HT-29 (cell line): ENCODE measurements at places on chromosomes 3 and 15. TPM values are rescaled to one million over a fixed set of nuclear protein-coding genes. Genes with fewer than 3 reads are reported as not detected.

The SPTBN5 gene
- 1.6 and 2.0 TPM in 2 replicates for total RNA-seq

The P2RY14 gene
- not detected in 2 replicates for total RNA-seq

The ATP13A4 gene
- 0.23 TPM in 2 replicates for total RNA-seq

The GOLGA8J gene
- not detected in 2 replicates for total RNA-seq

The PP2D1 gene
- not detected in 2 replicates for total RNA-seq

The PIK3CA gene
- 5.0 and 7.4 TPM in 2 replicates for total RNA-seq

The PLEKHO2 gene
- total RNA-seq: 6.4 and 8.1 TPM in 2 replicates

The OR5K2 gene
- not detected in 2 replicates for total RNA-seq

The RLBP1 gene
- 0.18 TPM in 1 of 2 replicates, not detected in the other for total RNA-seq

The SLC2A2 gene
- 0.03 and 0.05 TPM in 2 replicates for total RNA-seq

The GRK7 gene
- total RNA-seq: 0.03 TPM in 1 of 2 replicates, not detected in the other

The PARP15 gene
- not detected in 2 replicates for total RNA-seq

The ARL14 gene
- total RNA-seq: 4.3 and 7.5 TPM in 2 replicates

- no peak for DNase-seq
Observed at GRCh38 chr15:71559098-71559497, 251.3 kb upstream of the NR2E3 start.

DNA sequence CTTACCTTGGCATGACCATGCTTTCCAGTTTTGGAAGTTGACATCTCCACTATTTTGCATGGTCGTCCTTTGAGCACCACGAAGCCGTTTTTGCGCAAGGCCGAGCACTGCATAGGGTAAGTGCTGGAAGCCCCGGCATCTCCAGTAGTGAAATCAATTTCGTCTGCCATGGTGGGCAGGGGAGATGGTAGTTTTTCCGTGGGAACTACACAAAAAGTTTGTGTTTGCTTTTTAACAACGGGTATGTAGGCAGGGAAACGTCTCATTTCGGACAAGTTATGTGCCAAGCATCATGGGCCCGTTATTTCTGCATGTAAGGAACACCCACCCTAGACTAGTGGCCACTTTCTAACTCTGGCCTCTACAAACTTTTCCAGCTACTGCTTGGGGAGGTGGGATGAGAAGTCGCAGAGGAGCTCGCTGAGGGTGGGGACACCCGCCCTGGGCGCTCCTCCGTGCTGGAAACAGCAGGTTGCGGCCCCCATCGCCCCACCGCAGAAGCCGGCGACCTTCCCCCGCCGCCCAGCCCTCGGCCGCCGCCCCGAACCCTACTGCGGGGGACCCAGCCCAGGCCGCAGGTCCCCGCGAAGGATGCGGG is 701 bp downstream of the EIF5A2 start:
- DNase-seq: no peak

GRCh38 chr15:31221936-31222515 is 104.6 kb upstream of the KLF13 start:
- DNase-seq: peak; percentile 45

- no peak for DNase-seq
Observed at GRCh38 chr3:59308001-59308400, 258.2 kb upstream of the CFAP20DC start.

GRCh38 chr3:2166552-2166951 is 67.9 kb downstream of the CNTN4 start:
- peak; percentile 32 for DNase-seq

DNA sequence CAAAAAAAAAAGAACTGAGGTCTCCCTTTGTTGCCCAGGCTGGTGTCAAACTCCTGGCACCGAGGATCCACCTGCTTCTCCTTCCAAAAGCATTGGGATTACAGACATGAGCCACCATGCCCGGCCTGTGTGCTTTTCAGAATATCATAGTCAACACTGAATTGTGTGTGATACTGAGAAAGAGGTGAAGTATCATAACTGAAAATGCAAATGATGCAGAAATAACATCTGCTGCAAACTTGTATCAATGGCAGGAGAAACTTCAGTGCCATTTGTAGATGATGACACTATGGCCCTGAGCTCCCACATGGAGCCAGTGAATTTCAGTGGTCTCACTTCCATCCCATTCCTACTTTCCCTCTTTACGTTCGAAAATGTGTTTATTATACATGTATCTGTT is 21.9 kb downstream of the IL12A start:
- DNase-seq: no peak

DNA sequence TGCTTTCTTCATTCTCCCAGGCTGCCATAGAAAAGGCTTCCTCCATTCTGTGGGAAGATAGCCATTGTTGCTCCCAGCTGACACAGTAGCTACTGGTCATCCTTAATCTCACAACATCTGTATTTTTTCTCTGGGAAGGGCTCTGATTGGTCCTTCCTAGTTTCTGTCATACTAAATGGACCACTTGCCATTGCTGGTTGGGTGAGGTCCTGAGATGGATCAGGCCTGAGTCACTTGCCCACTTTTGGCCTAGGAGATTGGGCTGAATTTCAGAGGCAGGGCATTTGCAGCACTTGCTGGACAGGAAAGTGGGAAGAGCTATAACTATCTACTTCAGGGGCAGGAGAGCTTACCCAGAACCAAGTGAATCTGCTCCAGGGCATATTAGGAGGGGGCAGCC is 106.5 kb upstream of the PROK2 start:
- no peak for DNase-seq

DNA sequence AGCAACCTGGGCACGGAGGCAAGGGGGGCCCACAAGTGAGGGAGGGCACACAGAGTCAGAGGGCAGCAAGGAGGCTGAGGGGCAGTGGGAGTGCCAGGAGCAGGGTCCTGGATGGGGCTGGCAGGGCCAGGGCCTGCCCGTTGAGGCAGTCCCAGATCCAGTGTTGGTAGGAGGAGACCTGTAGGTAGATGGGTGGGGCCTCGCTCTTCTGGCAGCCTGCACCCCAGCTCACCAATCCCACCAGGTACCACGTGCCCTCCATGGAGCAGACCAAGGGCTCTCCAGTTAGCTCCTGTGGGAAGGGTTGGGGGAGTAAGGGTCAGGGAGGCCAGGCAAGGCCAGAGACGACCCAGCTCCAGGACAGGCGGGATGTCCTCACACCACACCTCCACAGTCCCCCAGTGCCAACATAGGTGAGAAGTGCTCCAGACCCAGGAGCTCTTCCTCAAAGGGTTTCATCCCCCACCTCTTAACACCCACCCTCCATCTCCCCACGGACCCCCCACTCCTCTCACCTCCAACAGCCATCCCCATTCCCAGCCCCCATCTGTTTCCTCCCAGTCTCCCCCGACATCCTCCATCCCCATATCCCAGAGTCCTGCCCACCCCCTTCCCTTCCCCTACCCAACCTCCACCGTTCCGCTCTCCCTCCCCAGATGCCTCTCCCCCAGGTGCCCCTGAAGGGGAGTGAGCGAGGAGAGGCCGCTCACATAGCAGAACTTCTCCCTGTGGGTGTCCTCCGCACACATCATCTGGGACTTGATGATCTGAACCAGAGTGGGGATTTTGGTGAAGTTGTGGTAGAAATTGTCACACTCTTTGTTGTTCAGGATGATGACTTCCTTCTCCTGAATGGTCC is 5.2 kb downstream of the PRSS50 start:
- no peak for DNase-seq

DNA sequence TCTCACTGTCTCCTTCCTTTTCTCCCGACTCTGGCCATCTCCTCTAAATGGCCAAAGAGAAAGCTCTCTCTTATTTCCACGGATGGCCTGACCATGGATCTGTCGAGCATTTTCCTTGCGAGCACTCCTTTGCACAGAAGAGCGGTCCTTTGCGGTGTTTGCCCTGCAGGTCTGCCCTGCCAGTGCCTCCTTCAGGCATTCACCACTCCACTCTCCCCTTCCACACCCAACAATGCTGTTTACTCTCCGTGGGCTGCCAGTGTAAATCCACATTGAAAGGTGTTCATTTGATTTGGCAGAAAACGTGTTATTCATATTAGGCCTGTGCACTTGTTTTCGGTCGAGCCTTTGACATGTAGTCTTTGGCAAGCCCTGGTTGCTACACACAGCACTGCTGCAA is 49.6 kb downstream of the CACNA2D3 start:
- no peak for DNase-seq

DNA sequence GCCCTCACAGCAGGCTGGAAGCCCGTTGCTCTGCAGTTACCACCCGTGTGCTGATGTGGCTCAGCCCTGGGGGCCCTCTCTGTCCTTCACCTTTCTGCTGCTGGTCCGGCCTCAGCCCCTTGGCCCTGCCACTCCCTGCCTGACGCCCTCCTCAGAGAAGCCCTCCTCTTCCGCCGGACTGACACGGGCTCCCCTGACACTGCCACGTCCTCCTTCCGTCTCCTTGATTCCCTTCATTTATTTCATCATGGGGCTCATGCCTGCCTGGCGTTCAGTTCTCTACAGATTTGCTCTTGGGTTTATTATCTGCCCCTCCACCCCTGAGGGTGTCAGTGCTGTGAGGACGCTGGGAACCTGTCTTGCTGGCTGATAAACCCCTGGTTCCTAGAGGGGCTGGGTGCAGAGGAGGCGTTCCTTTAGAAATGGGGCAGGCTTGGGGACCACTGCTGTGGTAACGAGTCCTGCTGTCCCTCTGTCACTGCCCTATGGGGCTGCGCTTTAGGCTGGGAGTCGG is 19.6 kb downstream of the FBLN2 start:
- no peak for DNase-seq

GRCh38 chr3:182909318-182910040 is 70.9 kb downstream of the DCUN1D1 start:
- peak; percentile 26 for DNase-seq

- no peak for DNase-seq
Observed at GRCh38 chr3:152581951-152582350, 253.0 kb upstream of the P2RY1 start.

GRCh38 chr15:41564286-41564959 is 5.4 kb downstream of the TYRO3 start:
- DNase-seq: no peak

DNA sequence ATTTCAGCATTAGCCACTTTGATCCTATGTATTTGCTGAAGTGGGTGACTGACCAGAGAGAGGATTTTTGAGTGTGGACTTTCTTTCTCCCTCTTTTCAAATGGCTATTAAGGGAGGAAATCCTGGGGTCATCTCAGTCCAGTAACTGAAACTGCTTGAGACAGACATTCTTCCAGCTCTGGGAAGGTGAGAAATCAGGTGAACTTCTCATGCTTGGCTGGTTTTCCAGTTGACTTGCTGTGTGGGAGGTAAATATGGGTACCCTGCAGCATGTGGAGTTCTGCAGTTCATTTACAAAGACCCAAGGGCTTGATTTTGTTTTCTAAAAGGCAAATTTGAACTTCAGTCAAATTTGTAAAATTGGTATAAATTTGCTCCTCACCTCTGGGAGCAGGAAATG is 461.1 kb upstream of the TBL1XR1 start:
- no peak for DNase-seq

- DNase-seq: no peak
Observed at GRCh38 chr3:14517601-14518431, 22.3 kb downstream of the GRIP2 start.

DNA sequence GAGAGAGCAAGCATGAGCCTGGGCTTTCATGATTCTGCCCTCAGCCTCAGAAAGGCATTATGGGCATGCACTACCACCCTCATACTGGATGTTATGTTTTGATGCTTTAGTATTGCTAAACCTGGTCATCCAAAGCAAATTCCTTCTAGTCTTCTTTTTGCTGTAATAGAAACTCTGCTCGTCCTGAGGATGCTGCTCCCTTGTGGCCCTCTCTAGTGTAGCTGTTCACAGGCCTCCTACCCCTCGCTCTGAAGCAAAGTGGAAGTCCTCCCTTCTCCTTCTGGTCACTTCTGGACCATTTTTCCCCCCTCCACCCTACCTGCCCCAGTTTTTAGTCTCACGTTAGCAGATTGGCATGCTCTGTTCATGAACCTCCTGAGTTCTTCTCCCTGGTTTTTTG is 22.9 kb upstream of the CCNL1 start:
- DNase-seq: no peak

GRCh38 chr3:124634210-124635168 is 95.8 kb upstream of the UMPS start:
- DNase-seq: peak; percentile 80

DNA sequence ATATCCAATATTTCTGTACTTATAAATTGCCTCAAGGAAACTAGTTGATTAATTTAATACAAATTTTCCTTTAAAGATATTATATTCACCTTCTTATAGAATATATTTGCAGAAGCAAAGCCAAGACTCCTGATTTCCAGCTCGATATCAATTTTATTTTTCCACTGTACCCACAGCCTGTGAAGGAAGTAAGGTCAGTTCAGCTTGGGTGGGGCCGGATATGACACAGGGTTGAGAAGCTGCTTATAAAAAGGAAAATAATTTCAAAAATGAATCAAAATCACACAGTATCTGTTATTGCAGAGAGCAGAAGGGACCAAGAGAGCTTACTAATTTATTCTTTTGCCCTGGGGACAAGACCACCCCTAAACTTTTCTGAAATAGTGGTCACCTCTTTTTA is 491.4 kb downstream of the TUSC7 start:
- no peak for DNase-seq

DNA sequence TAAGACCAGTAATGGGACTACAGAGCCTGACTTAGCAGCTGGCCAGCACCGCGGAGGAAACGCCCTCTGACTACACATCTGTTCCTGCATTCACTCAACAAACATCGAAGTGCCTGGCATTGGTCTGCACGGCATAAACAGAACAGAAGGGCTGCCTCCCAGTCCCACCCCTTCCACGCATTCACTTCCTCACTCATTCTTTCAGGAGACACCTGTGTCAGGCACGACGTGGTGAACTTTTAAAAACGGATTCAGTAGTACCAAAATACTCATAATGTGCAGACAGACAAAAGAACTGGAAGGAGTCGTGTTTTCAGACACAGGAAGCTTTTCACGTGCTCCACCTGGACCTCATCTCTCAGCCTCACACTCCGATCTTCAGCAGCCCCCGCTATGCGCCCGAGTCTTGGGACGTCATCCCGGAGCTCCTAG is 123.3 kb downstream of the XXYLT1 start:
- DNase-seq: peak; percentile 71

DNA sequence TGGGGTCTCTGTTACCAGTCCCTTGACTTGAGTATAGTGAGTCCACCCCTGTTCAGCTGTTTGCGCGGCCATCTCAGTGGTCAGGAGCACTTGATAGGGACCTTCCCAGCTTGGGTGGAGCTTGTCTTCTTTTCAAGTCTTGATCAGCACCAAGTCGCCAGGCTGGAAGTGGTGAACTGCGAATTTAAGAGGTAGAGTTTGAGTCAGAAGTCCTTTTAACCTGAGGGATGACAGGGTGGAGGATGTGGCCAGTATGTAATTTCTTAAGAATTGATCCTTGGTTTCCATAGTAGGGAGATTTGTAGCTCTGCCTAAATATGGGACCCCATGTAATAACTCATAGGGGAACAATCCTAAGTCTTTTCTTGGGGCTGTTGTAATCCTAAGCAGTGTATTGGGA is 86.3 kb upstream of the XCR1 start:
- no peak for DNase-seq

GRCh38 chr3:139340784-139341183 is 3.0 kb upstream of the MRPS22 start:
- no peak for DNase-seq

- no peak for DNase-seq
Observed at GRCh38 chr3:191915712-191916111, 454.7 kb downstream of the PYDC2 start.
